ENCODE measurements at places on chromosomes 5 and 9.

- peak; percentile 31 for DNase-seq
These were observed 18.4 kb upstream of the ALDOB start for GRCh38 chr9:101453776-101454570.

GRCh38 chr9:135752281-135753204 lies 50.6 kb downstream of the KCNT1 start:
- no peak for DNase-seq

DNA sequence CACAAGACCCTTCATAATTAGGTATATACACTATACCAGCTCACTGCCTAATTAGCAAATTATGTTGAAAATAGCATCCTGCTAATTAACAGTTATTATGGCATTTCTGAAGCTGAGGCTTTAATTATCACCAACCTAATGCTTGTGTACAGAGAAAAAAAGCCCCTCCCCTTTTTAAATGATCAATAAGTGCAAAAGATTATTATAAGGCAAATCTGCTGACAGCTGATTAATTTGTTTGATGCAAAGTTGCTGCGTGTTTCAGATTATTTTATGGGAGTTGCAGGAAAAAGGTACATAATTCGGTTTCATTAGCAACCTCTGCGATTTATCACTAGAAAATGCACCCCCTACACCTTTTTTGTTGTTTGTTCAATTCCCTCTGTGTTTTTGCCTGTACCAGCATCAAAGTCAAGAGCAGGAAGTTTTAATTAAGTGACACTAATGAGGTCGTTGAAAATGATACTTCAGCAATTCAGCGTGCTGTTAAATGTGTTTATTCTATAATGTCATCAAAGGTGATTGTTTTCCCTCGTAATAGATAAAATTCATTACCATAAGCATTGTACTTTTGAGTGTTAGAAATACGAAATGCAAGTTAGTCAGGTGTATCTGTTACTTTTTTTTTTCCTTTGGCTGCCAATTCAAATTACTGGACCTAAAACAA lies 170.0 kb downstream of the EBF1 start:
- no peak for DNase-seq

GRCh38 chr5:64632251-64632650 lies 58.1 kb upstream of the SHISAL2B start:
- DNase-seq: no peak

DNA sequence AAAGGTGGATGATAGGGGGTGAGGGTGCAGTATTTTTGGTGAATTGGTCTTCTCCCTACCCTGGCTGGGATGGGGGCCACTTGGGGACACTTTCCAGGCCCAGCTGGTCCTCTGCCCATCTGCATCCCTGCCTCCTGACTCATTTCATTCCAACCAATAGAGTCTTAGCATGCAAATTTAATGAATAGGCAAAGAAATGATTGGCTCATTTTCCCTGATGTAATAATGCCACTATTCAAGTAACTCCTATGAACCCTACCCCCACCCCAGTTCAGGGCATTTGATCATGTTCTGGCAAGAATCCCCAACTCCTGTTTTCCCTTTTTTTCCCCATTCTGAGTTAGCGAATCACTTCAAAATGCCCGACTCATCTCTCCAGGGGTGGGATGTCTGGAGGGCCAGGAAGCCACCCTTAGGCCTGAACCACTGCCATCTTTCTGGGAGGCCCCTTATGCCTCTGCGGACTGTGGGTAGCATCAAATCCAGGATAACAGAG lies 56.7 kb downstream of the PCDH1 start:
- DNase-seq: peak; percentile 97

DNA sequence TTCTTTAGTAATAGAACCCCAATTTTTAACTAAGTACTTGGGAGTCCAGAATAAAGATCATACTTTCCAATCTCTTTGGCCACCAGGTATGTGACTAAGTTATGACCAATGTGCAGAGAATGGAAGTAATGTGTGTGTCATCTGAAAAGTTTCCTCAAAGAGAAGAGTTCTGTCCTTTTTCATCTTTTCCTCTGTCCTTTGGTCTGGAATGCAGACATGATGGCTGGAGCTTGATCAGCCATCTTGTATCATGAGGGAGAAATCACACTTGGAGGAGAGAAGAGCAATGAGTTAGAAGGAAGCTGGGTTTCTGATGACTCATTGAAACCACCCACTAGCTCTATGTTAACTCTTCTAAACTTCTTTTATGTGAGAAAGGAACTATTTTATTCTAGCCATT lies 5.5 kb upstream of the CPEB4 start:
- DNase-seq: no peak

DNA sequence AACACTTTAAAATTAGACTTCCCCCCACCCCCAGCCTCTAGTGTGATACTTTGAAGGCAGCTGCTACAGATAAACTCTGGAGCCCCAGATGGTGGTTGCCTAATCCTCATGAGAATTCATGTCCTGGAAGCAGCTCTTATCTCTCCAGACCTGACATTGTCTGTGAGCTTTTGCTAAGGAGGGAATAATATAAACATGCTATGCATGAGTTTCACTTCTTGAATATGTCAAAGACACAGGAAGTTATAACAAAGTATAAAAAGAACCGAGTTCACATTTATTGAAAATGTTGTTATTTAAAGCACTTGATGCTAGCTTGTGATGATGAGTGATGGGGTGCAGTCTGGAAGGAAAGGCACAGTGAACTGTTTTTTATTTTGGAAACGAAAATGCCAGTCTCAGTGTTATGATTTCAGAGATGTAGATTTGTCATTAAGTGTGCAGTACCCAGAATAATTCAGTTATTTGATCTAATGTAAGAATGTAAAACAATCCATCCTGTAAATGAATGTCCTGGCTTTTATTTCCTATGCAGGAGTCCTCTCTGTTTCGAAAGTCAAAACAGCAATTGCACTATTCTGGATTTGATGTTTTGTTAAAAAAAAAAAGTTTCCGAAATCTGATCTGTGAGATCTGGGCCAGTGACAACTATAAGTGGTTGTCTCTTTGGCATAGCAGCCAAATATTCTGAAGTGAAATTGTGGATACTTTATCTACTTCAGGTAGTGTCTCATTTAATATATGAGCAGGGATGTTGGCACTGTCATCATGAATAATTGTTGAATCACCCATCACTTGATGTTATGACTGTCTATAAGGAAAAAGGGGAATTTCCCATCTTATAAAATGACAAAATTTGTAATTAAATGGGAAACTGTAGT lies 77.0 kb downstream of the ZCCHC7 start:
- no peak for DNase-seq

DNA sequence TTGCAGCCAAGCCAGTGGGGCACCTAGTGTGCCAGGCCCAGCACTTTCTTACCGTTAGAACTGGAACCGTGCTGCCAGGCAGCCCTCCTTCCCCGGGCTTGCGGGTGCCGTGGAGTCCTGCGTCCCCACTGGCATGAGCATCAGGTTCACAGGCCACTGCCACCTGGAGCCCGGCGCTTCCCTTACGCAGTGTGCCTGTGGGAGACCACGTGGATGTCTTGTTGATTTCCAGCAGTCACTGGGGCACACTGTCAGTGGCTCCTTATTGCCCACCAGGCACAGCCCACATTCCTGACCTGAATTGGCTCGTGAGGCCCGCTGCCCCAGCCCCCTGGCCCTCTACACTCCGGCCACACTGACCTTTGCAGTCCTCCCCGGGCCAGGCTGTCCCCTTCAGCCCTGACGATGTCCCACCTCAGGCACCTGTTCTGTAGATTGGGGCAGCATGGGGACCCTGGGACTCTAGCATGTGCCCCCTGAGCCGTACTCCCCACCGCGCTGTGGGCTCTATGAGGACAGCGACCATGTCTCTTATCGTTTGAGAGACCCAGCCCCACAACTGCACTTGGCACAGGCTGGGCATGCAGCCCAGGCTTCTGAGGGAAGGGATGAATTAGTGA lies 10.4 kb upstream of the CEL start:
- DNase-seq: no peak

GRCh38 chr9:70438341-70438928 lies 24.0 kb upstream of the KLF9 start:
- DNase-seq: peak; percentile 60

GRCh38 chr5:100889165-100889743 lies 13.8 kb downstream of the ST8SIA4 start:
- no peak for DNase-seq

GRCh38 chr5:170276140-170276539 lies 21.4 kb downstream of the LCP2 start:
- no peak for DNase-seq

GRCh38 chr5:133993185-133993936 lies 11.4 kb downstream of the VDAC1 start:
- DNase-seq: peak; percentile 80

DNA sequence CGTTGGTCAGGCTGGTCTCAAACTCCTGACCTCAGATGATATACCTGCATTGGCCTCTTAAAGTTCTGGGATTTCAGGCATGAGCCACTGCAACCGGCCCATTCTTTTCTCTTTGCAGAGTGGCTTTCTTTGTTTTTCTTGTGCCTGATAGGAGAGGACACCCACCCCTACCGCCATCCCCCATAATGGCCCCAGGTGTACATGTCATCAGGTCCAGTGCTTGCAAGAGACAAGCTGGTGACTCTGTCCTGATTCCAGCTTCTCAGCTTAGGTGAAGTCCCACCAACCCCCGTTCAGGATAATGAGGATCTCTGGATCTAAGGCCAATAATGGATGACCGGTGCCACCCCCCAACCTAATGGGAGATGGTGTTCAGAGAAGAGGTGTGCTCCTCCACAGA lies 2.3 kb upstream of the AIF1L start:
- no peak for DNase-seq

DNA sequence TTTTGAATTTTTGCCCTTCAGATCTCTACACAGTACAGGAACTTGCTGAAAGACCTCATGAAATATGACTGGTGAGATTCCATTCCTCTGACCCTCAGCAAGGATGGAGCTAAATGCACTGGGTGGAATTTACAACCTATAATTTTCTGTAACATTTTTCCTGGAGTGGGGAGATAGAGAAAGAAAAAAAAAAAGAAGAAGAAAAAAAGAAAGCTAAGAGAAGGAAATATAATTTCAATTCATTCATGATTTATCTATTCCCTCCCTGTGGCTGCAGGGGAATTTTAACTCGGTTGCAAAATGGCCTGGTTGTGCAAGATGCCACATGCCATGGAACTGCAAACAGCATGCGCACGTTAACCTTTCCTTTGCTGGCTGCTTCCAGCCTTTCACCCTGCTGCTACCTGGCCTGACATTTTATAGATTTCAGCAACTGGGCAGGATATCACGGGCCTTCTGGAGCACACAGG lies 155.4 kb downstream of the FSTL4 start:
- DNase-seq: peak; percentile 58

DNA sequence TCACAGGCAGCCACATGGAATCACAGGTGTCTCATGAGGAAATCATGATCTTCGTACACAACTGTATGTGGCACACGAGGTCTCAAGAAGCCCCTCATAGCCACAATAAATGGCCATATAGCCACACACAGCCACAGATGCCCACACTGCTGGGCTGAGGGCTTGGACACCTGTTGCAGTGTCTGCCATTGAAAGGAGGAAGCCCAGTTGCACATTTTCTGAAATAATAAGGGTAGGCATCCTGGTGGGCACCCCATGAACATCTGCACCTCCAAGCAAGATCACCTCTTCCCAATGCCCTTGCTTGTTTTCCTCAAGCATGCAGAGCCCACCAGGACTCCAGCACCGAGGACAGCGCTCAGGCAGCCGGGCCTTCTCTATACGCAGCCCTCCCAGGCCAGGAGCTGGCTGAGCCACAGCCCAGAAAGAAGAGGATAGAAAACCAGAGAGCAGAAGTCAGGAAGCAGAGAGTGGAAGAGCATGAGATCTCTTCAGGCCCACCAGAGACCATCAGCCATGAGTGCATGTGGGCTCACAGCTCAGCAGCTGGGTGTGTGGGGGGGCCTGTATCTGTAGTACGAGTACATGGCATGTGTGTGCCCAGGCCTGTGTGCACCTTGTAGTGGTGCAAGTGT lies 1.0 kb upstream of the ACSL6 start:
- peak; percentile 59 for DNase-seq

DNA sequence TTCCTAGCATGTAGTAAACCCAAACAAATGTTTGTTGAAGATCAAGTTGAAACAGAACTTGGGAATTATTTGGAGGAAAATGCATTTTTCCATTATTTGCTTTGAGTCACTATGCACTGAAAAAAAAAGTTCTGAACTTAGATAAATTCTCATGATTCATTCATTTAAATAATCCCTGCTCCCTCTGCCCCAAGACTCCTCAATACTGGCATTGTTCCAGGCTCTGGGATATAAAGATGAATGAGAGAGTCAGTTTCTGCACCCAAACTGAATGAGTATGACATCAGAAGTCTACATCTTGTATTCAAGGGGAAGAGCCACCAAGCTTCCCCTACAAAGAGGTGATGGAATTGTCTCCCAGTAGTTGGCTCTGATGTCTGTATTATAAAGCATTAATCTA lies 123.9 kb downstream of the SEC61B start:
- DNase-seq: peak; percentile 90

DNA sequence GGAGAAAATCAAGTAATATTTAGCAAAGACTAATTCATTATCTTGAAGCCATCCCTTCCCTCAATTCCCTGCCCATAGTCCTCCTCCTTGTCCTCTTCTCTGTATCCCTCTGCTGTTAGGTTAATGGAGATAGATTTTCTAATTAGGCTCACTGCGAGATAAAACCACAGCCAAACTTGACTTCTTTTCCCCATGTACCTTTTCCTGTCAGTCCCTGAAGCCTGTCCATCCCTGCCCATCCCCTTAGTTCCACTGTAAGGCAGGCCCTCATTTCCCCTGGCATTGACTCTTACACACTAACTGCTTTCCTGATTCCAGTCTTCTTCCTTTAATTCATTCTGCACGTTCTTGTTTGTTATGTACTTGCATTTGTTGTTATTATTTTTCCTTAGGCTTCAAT lies 1.2 kb downstream of the TLR4 start:
- DNase-seq: no peak

DNA sequence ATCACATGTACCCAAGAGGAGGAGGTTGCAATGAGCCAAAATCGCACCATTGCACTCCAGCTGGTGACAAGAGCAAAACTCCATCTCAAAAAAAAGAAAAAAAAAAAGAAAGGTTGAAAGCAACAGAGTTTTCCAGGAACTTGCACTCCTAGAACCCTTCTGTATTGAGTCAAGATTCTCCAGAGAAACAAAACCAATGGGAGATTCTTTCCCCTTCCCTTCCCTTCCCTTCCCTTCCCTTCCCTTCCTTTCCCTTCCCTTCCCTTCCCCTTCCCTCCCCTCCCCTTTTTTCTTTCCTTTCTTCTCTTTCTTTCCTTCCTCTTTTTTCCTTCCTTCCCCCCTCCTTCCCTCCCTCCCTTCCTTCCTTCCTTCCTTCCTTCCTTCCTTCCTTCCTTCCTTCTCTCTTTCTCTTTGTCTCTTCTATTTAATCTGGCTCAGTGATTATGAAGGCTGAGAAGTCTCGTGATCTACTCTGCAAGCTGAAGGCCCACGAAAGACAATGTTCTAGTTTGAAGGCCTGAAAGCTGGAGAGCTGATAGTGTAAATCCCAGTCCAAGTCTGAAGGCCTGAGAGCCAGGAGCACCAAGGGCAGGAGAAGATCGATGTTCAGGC lies 59.6 kb upstream of the CNTLN start:
- DNase-seq: no peak

- DNase-seq: no peak
These were observed 39.2 kb downstream of the DCAF10 start for GRCh38 chr9:37839496-37840461.

- DNase-seq: no peak
These were observed 12.7 kb upstream of the CEL start for GRCh38 chr9:133049043-133049442.

GRCh38 chr9:92780206-92780605 lies 15.6 kb upstream of the BICD2 start:
- no peak for DNase-seq
